ENCODE measurements at places on chromosomes 4 and X.

DNA sequence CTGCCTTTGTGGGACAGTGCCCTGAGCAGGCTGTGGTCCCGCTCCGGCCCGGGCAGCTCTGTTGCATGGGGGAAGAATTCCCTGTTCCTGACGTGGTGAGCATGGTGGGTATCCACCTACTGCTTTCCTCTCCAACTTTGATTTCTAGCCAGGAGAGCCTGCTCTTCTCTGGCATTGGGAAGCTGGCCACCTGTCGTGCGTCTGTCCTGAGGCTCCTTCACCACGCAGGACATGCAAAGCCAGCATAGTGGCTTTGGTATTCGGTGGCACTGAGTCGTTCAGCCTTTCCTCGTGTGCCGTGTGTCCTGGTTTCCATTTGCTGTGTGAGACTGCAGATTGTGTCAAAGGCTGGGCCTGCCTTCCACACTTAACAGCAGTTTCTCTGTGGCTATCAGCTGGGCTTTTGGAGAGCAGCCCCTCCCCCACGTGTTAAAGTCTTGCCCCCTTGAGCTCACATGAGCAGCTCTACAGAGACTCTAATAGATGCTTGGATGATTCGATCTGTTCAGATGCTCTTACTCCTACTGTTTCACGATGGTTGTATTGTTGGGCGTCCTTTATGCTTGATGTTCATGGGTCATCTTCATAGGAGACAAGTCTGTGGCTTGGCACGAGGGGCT, 46.3 kb upstream of the CLCN4 start:
- no peak for DNase-seq

DNA sequence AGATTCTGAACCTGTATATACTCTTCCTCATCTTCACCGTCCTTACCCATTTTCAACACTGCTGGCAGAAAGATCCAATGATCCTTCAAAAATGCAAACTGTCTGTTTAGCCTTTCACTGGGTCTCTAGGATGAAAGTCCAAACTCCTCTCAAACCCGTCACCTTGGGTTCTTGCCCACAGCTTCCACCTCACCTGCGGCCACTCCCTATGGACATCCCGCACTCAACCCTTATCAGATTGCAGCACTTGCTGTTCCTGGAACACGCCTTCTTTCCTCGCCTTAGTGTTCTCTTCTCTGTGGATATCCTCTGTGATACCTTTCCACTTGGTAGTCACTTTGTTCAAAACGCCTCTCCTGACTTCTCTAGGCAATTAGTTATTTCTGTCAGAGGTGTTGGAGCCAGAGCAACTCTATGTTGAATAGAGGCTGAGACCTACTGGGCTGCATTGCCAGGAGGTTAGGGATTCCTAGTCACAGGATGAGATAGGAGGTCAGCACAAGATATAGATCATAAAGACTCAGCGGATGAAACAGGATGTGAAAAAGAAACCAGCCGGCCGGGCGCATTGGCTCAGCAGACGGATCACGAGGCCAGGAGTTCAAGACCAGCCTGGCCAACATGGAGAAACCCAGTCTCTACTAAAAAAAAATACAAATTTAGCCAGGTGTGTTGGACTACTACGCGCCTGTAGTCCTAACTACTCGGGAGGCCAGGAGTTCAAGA, 4.2 kb upstream of the NOCT start:
- DNase-seq = no peak

DNA sequence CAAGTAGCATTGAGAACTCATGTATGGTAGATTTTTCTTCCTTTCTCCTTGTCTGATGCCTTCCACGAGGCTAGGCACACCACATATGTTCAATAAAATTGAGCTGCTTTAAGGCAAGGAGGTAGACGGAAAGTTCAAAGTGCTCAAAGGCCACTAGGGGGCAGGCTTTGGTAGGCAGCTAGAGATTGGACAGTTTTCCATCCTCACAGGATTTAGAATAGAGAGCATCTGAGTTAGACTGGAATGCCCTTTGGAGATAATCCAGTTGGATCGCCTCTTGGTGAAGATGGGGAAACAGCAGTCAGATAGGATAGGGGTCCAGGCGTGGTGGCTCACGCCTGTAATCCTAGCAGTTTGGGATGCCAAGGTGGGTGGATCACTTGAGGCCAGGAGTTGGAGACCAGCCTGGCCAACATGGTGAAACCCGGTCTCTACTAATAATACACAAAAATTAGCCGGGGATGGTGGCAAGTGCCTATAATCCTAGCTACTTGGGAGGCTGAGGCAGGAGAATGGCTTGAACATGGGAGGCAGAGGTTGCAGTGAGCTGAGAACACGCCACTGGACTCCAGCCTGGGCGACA, 30.4 kb downstream of the ELF4 start:
- DNase-seq = peak; percentile 62

GRCh38 chrX:39796856-39797255, 300.9 kb downstream of the BCOR start:
- DNase-seq = no peak

- no peak for DNase-seq
These were observed 114.4 kb downstream of the GLRA3 start for GRCh38 chr4:174714393-174715211.

DNA sequence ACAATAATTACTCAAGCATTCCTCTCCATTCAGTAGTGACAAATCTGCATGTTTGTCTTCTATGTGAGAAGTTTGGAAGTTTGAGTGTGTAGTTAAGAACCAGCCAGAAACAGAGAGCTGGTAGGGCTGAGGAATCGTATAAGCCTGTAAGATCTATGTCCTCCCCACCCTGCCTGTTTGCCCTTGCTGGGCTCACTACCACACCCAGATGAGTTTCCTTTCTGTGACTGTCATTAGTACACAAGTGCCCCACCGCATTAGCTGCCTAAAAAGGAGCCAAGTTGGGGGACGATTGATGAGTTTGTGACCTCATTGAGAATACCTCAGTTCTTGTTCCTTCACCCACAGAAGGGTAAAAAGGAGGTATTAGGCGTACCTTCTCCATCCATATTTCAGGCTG, 28.3 kb downstream of the DOCK11 start:
- no peak for DNase-seq

DNA sequence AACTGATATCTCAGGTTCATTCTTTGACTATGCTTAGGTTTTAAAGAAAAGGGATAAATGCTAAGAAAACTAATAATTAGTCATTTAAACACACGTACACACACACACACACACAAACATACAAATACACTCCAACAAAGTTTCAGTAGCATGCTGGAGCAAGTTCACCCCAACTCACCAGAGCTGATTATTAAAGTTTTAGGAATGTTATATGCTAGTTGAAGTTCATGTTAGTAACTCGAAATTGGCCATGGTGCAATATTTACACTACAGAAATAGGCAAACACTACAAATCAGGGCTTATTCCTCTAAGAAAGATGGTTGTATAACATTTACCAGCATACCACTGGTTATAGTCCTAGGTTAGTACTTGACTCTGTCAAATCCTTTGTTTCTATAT, 384.0 kb upstream of the DIPK2B start:
- no peak for DNase-seq

GRCh38 chr4:37908488-37909331, 17.8 kb downstream of the TBC1D1 start:
- DNase-seq = no peak

DNA sequence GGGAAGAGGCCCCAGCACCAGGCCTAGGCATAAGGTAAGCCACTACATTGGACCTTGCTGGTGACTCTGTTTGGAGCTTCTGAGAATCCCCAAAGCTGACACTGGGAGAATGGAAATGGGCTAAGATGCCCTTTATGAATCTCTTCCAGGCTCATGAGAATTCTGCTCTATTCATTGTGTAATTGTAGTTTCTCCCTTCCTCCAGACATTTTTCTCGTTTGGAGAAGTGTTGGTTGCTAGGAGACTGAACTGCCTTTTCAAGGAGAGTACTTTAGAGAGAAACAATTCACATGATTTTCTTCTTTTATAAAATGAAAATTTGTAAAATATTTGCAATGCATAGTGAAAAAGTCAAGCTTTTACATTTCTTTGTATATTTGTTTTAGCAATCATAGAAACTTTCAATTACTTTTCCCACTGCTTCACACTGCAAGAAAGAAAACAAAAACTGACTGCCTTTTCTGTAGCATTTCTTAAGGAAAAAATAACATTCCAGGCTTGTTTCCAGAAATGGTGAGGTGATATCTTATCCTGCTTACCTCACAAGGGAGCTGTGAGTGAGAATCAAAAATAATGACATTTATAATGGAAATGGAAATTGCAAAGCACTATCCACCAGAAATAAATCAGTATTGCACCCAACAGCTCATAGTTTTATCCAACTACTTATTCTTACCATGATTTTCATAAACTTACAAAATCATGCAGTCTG, 24.9 kb upstream of the DCHS2 start:
- no peak for DNase-seq

- no peak for DNase-seq
These were observed 56.4 kb upstream of the XIAP start for GRCh38 chrX:123803331-123803983.

- no peak for DNase-seq
These were observed 65.6 kb downstream of the DCAF8L1 start for GRCh38 chrX:27915617-27916016.

GRCh38 chrX:133939655-133940302, 45.6 kb downstream of the GPC3 start:
- no peak for DNase-seq

- DNase-seq = no peak
These were observed 208.8 kb upstream of the VEGFC start for GRCh38 chr4:177001271-177002175.

GRCh38 chrX:101108284-101108683, 10.3 kb downstream of the CENPI start:
- DNase-seq = no peak

- no peak for DNase-seq
These were observed 285.1 kb downstream of the FRMPD4 start for GRCh38 chrX:12423346-12423745.

DNA sequence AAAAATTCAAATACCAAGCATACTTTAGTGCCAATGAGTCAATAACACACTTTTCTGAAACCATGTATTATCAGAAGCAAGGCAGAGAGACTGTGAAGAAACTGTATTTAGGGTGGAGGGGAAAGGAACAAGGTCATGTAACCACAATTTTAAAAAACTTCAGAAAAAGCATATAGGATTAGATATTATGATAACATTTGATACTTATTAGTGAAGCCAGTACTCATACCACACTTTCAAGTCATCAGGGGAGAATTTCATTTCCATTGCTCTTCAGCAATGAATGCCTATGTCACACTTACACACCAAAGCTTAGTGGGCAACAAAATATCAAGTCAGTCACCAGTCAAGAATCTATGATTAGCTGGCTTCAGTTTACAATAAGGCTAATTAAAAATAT, 602.2 kb downstream of the IL15 start:
- no peak for DNase-seq

DNA sequence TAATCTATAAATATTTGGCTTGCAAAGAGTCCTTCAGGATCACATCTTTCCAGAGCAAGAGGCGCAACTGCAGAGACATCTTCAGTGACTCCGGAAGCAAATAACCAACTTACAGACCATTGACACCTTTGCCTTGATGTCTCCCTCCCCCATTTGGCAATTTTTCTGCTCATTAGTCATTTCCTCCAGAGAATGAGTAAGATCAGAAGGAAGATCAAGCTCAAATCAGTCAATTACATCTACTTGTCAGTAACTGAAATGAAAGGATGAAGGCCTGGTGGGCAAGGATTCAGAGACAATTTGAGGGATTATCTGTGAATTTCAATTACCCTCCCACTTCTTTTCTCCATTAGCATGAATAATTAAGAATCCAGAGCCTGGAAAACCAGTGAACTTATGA, 665.6 kb upstream of the CPEB2 start:
- DNase-seq = no peak

DNA sequence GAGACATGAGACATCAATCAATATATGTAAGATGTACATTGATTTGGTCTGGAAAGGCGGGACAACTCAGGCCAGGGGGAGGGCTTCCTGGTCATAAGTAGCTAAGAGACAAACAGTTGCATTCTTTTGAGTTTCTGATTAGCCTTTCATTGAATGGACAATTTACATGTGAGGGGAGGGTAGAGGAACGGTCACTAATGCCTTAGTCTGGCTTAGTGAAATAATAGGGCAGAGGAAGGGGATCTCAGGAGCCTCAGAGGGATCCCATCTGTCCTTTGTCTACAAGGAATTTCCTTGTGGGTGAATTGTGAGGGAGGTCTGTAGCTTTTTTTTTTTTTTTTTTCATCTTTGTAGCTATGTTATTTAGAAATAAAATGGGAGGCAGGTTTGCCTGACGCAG, 88.3 kb downstream of the GK start:
- DNase-seq = no peak

- DNase-seq = no peak
These were observed 175.0 kb downstream of the NSUN7 start for GRCh38 chr4:40924793-40925117.

DNA sequence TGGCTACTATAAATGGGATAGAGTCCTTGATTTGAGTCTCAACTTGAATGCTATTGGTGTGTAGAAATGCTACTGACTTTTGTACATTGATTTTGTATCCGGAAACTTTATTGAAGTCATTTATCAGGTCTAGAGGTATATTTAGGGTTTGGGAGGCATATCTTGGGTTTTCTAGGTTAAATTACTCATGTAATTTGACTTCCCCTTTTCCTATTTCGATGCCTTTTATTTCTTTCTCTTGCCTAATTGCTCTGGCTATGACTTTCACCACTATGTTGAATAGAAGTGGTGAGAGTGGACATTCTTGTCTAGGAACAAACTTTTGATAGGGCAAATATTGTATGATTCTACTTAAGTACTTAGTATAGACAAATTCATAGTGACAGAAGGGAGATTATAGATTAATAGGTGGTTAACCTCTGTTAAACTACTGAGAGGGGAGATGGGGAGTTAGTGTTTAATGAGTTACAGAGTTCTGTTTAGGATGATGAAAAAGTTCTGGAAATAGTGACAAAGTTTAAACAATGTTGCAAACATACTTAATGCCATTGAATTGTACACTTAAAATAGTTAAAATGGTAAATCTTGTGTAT, 22.8 kb upstream of the HSPA4L start:
- DNase-seq = no peak

DNA sequence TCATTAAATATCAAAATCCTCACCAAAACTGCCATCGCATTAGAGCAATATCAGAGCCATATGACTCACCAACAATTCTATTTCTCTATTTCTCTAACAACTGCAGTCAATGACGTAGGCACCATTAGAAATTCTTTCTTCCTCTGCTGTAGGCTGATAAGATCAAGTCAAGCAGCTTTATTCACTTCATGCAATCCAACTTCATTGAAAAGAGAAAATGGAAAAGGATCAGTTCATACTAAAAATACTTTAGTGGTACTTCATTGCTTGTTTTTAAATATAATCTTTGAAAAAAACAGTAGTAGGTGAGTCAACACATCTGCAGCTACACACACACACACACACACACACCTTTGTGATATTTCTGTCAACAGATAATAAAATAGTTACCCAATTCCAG, 345.3 kb upstream of the TENM3 start:
- DNase-seq = no peak

GRCh38 chr4:44425614-44426208, 22.9 kb downstream of the KCTD8 start:
- no peak for DNase-seq

GRCh38 chr4:170027181-170027829, 1.1 kb upstream of the MFAP3L start:
- peak; percentile 61 for DNase-seq

DNA sequence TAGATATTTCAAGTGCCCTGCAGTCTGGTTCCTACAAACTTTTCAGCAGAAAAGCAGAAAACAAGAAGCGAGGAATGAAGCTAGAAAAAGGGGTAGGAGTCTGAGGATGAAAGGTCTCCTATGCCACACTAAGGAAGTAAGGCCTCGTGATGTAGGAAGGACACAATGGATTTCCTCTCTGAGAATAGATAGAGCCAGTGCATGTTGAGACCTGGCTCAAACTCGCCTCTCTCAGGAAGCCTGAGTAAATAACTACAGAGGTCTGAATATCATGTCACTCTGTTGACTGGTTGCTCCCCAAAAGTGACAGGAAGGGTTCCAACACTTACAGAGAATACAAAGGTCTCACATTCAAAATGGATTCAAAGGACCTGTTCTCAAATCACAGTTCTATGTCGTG, 93.3 kb downstream of the GRIA3 start:
- no peak for DNase-seq

Measured in NCI-H1694 treated with DMSO at 0.1 percent for 48 hours (cell line).